NCI-H1048 (cell line): ENCODE measurements at places on chromosomes 16 and 17.
A peak's percentile ranks its signal among the peaks of the same experiment; 100 is the strongest.

DNA sequence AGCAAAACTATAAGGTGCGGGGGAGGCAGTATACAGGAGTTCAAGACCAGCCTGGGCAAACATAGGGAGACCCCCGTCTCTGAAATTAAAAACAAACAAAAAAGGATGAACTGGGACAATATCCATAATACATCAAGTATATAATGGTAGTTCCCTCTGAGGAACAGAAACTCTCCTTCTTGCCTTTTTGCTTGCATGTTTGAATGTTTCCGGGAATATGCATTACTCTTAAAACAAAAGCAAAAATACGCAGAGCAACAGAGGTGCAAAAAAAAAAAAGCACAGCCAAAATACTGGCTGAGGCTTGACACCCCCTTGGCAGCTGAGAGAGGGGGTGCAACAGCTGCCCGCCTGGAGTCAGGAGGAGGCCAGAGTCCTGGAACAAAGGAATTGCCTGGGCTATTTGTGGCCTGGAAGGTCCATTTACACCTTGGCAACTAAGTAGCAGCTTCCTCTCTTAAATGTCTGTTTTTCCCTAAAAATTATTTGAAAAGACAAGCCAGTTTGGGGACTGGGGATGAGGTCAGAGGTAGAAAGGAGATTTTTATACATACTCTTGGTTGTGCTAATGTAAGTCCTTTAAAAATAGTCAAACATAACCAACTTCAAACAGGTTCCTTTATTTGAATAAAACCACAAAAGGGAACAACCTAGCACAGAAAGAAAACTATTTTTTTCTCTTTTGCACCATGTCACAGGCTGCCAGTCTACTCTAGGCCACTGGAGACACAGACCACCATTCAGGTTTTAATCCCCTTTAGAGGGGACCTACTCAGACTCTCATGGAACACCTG is 19.5 kb downstream of the USP7 start:
- no peak for DNase-seq

DNA sequence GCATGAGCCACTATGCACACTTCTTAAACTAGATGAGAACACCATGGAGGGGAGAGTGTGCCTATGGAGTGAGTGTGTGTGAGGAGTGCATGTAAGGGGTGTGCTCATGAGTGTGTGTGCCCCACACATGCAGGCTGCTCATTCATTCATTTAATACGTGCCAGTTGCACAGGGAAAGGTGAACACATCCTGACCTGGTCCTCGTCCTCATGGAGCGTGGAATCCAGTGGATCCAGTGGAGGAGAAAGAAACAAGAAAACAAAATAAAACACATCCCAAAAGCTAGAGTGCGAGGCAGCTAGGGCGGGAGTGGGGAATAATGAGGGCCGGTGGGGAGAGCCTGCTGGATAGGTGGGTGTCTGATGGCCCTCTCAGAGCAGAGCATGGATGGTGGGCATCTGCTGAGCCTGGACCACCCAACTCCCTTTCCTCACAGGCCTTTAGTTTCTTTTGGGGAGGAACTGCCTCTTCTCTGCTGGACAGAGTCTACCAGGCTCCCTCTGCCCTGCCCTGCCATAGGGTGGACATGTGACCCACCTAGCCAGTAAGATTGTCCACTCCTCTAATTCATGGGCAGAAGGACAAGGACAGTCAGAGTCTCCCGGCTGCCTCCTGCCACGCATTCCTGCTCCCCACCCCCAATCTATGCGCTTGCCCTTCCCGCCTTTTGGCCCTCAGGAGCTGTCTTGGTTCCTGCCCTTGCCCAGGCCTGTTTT is 204.3 kb downstream of the RAB11FIP4 start:
- DNase-seq: no peak

GRCh38 chr17:33469911-33470310 is 176.8 kb upstream of the ASIC2 start:
- no peak for DNase-seq

GRCh38 chr16:85150331-85150940 is 38.2 kb upstream of the CIBAR2 start:
- no peak for DNase-seq

DNA sequence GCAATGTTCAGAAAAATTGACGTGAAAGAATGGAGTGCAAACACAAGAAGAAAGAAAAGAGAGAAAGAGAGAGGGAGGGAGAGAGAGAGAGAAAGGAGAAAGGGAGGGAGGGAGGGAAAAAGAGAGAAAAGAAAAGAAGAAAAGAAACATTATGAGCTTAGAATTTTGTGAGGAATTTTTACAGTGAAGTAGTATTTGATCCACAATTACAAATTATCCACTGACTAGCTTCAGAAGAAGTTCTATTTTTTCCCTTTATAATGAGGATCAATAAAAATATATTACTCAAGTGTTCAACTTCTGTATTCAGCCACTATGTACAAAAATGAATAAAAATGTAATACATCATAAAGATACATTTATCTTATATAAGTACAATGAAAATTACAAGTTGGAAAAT is 494.5 kb upstream of the CA10 start:
- DNase-seq: no peak

GRCh38 chr16:87463722-87464690 is 28.8 kb downstream of the ZCCHC14 start:
- DNase-seq: no peak

GRCh38 chr16:67383284-67383683 is 10.0 kb downstream of the TPPP3 start:
- DNase-seq: no peak

DNA sequence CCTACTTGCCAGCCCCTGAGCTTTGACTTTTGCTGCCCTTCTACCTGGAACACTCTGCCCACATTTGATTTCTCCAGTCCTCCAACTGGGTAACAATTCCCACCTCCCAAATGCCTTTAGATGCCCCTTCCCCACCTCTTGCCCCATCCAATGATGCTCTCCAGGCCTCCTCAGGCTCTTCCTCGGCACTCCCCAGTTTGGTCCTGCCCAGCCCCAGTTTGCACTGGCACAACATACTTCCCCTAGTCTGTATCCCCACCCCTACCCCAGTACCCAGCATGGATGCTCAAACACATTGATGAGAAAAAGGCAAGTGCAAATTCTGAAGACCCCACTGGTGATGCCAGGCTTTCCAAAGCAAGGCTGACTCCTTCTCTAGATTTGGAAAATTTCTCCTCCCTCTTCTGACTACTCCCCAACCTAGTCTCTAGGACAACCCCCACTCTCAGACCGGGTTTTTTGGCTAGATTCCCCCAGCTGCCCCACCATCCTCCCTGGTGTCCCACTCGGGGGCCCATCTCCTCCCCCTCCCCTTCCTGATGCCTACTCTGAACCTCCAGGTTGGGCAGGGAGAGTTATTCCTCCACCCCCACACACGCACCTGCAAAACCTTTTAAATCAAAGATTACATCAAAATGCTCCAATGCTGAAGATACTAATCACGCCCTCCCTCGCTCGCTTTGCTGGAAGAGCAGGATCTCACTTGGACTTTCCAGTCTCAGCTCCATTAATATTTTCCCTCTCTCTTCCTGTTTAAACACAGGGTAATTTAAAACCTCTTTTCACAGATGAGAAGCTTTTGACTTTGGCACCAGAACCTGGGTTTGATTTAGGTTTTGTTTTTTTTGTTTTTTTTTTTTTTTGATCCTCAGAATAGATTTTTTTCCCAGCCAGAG is 94.9 kb downstream of the TMEM132E start:
- DNase-seq: no peak

DNA sequence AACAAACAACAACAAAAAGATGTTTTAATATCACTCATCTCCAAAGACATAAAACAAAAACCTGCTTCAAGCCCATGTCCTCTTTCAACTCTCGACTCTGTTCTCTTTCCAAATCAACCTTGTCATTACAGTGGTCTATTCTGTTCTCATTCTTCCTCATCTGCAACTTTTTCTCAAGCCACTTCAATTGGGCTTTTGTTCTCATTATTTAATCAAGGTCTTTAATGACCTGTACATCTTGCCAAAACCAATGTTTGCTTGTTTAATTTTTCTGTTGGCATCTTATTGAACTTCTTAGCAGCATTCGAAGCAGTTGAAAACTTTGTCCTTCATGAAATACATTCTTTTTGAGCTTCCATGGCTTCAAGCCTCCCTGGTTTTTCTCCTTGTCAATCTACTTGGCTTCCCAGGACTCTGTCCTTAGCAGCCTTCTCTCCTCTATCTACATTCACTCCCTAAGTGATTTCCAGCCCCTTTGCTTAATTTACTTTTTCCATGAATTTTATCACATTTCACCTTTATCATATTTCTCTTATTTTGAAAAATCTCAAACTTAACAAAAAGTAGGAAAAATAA is 19.6 kb upstream of the RABEP1 start:
- DNase-seq: no peak

- DNase-seq: peak; percentile 36
These were observed 129.8 kb downstream of the NTN1 start for GRCh38 chr17:9151091-9151490.

GRCh38 chr17:6487251-6488007 is 43.2 kb downstream of the PIMREG start:
- DNase-seq: no peak

DNA sequence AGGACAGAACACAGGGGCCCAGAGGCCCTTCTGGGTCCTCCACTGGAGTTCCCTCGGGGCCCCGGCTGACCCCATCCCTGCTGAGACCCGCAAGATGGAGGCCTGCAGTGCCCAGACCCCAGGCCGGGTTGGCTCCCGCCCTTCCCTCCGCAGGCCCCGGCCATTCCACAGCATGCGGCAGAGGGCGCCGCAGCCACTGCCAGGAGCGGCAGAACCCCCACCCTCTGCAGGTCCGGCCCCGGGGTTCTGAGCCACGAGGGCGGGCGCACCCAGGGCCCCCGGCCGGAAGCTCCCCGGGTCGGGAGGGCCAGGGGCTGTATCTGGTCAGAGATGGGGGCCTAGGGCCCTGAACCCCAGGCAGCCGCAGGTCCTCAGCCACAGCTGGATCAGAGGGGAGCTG is 2.4 kb upstream of the PERCC1 start:
- DNase-seq: no peak

DNA sequence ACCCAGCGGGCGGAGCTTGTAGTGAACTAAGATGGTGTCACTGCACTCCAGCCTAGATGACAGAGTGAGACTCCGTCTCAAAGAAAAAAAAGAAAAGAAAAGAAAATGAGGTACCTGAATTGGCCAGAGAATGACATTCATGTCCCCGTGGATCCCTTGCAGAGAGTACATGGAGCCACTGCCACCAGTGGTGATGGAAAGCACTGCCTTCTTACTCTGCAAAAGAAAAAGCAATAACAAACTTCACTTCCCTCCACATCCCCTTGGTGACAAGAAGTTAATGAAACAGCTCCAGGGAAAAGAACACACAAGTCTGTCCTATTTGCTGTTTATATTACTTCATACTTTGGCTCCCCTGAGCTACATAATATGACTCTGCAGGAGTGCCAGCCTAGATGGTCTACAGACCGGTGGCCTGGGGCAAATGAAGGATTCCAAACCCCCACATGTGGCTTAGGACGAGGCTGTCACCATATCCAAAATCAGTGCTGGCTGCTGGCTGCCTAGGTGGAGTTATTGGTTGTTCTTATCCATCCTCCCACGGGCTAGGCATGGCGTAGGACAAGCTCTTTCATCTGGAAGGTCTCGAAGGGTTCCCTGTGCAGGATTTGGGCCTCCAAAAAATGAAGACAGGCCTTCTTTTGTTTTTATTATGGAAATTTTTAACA is 13.3 kb downstream of the NQO1 start:
- no peak for DNase-seq

GRCh38 chr16:84334058-84334457 is 34.3 kb upstream of the ATP2C2 start:
- no peak for DNase-seq

- DNase-seq: no peak
These were observed 10.1 kb downstream of the TK2 start for GRCh38 chr16:66539623-66540469.
